ENCODE measurements at places on chromosomes 6 and 20.

GRCh38 chr6:169575821-169576220, 126.0 kb downstream of the WDR27 start:
- DNase-seq: no peak

DNA sequence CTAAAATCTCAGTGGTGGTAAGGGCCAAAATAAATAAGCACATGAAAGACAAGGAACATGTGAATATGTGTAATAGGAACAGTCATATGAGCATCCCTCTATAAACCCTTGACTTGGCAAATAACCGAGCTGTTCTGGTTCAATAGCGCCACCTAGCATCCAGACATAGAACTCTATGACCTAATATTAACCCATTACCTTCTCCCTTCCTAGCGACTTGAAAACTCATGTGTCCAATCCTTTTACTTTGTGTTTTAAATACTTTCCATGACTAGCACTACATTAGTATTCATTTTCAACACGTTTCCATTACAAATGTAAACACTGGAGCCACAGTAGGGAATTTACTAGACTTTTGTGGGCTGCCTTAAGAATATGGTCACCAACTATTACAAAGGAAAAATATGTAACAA, 279.7 kb downstream of the UST start:
- no peak for DNase-seq

DNA sequence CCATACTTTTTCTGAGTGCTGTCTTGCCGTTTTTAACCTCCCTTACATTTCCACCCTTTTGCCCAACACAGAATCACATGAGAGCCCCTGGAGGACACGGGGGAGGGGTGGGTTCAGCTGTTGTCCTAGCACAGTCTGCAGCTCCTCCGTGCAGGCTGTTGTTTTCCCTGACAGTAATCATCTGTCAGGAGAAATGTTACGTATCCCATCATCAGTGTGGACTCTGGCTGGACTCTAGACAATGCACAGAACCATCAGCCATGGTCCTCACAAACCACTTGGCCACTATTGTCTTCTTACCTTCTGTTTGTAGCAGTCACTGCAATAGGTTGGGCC, 92.1 kb downstream of the RIN2 start:
- DNase-seq: no peak

- no peak for DNase-seq
These were observed 8.8 kb upstream of the HMGA1 start for GRCh38 chr6:34227761-34228421.

- no peak for DNase-seq
These were observed 105.7 kb upstream of the LAMP5 start for GRCh38 chr20:9408422-9409300.

DNA sequence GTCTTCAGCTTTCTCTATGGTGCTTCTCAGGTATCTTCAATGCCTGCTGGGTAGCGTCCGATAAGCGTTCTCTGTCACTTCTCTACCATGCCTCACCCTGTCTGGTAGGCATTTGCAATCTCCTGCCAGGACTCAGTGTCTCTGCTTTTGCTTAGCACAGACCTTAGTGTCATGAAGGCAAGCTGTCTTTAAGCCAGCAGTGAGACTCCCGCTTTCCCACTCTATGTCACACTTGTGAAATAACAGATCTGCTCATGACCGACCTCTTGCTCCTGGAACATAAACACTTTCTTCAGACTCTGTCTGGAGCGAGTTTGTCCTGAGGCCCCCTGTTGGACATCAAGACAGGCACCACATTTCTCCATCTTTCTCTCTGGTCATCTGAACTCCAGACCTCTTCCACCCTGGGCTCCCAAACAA, 17.0 kb downstream of the ADGRB3 start:
- DNase-seq: no peak

DNA sequence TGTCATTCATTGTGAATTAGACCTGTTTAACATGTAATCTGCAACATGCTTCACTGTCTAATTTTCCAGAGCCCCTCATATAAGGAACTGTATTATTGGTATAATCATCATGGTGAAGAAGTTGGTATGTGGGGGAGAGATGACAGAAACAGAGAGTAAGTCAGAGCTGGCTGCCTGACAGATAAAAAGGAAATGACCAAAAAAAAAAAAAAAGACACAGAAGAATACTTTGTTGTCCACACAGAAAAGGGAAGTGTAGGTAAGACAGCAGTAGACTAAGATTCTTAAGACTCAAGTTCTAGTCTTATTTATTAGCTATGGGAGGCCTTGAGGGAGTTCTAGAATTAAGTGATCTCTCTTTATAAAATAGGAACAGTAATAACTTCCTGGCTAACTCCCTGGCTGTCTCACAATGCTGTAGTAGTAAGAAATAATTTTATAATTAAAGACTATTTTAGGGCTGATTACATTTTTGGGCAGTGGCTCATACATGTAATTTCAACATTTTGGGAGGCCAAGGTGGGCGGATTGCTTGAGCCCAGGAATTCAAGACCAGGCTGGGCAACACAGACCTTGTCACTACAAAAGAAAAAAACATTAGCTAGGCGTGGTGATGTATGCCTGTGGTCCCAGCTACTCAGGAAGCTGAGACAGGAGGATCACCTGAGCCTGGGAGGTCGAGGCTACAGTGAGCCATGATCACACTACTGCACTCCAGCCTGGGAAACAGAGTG, 102.5 kb downstream of the PRL start:
- DNase-seq: peak; percentile 13
